ENCODE measurements at places on chromosomes 13 and 19. TPM values are rescaled to one million over a fixed set of nuclear protein-coding genes. Genes with fewer than 3 reads are reported as not detected.

RAP2A gene
- 19.6 TPM for total RNA-seq

C1QTNF9B gene
- 0.38 TPM for total RNA-seq

ZSCAN1 gene
- 0.42 TPM for total RNA-seq

PSG3 gene
- total RNA-seq = 0.05 TPM

ADGRL1 gene
- total RNA-seq = 3.6 TPM

SELENOV gene
- 0.19 TPM for total RNA-seq

CLEC11A gene
- 10.7 TPM for total RNA-seq

SOX1 gene
- total RNA-seq = not detected

ZNF699 gene
- total RNA-seq = 4.5 TPM

Measured in thymus (tissue), 14 donors.